Activated naive CD4-positive, alpha-beta T cell (primary cell): ENCODE measurements at places on chromosomes 2 and 18.

- DNase-seq: no peak
Measured at GRCh38 chr18:59897321-59897954, 2.4 kb upstream of the PMAIP1 start.

DNA sequence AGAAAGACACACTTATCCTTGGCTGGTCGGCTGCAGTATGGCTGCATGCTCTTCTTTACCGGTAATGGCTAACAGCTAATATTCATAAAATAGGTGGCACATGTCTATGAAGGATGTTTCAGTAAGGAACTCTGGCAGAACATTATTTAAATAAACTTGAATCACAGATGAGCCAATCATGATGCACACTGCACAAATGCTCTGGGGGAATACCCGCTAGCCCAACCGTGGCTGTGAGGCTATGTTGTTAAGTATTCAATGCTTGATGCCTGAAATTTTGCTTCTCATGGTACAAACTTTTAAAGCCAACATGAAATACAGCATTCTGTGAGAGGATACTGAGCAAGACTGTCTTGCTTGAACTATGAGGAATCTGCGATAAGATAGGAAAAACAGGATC, 505.8 kb downstream of the ZEB2 start:
- no peak for DNase-seq

DNA sequence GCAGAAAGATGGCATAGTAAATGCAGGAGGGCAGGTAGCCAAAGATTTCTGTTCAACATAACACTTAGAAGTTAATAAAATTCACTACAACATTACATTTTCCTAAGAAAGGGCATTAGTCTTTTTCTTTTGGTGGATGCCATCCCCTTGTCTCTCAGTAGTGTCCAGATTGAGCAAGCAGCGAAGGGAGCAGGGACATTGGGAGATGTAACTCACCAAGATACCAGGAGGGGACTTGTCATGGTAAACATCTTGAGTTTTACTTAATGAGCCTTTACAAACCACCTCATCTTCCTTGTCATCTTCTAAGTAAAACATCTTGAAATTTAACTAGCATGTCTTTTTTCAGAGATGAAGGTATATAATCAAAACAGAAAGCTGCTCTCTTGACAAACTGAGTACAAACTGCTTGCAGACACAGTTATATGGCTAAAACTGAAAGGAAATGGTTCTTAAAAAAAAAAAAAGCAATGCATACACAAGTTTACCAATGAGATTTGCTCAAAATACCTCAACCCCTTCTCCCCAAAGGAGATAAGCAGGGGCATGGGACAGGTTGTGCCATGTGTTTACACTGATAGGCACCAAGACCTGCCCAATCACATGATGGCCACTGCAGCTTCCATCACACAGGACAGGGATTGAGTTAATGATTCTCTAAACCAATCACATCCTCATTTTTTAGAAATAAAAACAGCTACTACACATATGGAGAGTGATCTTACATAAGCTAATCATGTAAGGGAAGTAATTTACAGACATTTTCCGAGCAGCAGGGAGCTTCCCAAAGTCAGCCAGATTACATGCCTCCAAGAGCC, 30.3 kb downstream of the LPIN2 start:
- DNase-seq: no peak

GRCh38 chr2:126823951-126824350, 74.7 kb upstream of the TEX51 start:
- DNase-seq: no peak

GRCh38 chr2:241659150-241659739, 21.8 kb downstream of the ATG4B start:
- DNase-seq: no peak

DNA sequence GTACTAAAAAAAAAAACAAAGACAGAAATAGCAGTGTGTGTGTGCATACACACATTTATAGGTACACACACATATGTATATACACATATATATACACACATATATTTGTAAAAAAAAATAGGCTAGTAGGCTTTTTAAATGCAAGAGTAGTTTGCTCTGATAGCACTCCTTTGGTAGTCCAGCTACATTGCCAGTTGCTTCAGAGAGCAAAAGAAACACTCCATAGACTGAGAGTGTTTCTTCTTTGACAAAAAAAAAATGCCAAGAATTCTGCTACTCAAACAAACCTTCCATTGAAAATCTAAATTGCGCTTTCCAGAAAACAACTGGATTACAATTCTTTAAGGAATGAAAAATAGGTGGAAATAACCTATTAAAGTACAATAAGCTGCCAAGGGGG, 365.9 kb upstream of the GALNT5 start:
- DNase-seq: no peak

GRCh38 chr2:241842620-241843211, 16.0 kb downstream of the PDCD1 start:
- no peak for DNase-seq
